Right renal pelvis (tissue), 4 donors: ENCODE measurements at places on chromosomes 12 and 14. TPM values are rescaled to one million over a fixed set of nuclear protein-coding genes. Genes with fewer than 3 reads are reported as not detected.

DNA sequence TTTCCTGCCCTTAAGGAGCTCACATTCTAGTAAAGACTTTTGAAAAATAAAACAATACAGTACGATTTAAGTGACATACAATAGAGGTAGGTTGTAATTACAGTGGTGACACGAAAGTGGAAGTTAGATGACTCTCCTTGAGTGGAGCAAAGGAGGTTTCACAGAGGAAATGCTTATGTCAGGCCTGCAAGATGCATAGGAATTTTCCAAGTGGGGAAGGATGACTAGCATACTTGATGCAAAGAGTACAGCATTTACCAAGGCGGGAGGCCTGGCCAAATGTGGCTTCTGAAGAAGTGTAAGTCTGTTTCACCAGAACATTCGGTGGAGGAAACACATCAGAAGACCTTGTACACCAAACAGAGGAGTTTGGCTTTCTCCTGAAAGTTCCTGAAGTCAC is 55.2 kb downstream of the ERO1A start:
- DNase-seq, result no peak

The DERA gene
- 47.1 TPM for polyA plus RNA-seq

DNA sequence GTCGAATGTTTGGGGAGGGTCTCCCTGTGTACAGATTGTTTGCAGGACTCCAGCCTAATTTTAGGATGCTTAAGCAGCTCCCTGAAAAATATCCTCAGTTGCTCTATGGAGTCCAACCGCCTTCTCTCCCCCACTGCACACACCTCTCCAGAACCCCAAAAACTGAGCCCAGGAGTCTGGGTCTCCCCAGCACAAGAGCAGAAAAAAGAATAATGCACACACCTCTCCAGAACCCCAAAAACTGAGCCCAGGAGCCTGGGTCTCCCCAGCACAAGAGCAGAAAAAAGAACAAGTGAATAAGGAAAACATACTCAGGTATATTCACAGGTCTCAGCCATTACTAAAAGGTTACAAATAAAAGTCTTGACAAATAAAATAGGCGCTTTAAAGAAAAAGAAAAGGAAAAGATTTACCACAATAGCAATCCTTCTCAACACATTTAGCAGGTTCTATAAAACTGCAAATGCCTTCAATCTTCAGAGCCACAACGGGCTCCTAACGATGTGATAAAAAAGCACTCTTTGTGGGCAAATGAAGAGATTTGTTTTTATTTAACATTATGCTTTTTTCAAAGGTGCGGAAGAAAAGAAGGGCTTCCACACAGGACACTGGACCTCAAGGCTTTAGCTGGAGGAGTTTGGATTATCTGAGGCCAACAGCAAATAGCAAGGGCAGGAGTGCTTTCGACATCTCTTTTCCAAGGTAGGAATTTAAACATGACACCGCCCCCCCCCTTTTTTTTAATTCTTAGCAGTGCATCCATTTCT is 8.2 kb downstream of the BCL11B start:
- no peak for DNase-seq

GRCh38 chr14:22685467-22685866 is 41.3 kb upstream of the OR6J1 start:
- DNase-seq, result no peak

DNA sequence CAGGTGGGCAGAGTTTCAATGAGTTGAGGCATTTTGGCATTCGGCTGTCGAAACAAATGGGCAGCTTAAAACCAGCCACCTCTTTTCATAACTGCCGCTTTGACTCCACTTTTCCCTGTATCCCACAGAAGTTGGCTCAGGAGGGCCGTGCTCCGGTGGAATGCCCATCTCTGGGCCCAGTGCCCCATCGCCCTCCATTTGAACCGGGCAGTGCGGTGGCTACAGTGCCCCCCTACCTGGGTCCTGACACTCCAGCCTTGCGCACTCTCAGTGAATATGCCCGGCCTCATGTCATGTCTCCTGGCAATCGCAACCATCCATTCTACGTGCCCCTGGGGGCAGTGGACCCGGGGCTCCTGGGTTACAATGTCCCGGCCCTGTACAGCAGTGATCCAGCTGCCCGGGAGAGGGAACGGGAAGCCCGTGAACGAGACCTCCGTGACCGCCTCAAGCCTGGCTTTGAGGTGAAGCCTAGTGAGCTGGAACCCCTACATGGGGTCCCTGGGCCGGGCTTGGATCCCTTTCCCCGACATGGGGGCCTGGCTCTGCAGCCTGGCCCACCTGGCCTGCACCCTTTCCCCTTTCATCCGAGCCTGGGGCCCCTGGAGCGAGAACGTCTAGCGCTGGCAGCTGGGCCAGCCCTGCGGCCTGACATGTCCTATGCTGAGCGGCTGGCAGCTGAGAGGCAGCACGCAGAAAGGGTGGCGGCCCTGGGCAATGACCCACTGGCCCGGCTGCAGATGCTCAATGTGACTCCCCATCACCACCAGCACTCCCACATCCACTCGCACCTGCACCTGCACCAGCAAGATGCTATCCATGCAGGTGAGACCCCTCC is 5.0 kb upstream of the RNU7-1 start:
- no peak for DNase-seq

The RHOJ gene
- 22.1 TPM for polyA plus RNA-seq

The CHGA gene
- polyA plus RNA-seq, result not detected

DNA sequence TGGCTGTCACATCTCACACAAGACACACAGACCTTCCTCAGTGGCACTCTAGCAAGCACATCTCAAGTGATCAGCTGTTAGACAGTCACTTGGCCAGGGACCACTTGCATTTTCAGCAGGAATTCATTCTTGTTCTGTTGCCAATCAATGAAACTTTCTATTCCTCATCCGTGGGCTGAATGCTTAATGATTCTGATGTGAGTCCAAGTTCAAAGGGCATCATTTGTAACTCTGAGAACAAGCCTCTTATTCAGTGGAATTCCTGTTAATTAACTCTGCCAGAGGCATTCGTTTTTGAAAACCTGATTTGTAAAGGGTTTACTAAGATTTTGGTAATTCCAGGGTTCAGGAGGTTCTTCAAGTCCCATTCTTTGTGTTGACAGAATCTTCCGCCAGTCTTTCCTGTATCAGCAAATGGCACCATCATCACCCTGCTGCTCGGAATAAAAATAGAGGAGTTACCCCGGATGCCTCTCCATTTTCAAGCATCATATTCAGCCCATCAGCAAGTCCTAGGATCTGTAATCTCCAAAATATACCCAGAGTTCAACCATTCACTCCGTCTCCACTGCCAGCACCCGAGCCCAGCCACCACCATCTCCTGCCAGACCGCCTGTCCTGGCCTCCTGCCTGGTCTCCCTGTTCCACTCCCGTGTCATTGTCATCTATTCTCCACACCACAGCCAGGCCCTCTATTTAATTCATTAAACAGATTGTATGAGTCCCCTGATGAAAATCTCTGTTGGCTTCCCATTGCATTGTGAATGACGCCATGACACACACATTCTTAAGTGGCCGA is 473.4 kb downstream of the AACS start:
- no peak for DNase-seq

DNA sequence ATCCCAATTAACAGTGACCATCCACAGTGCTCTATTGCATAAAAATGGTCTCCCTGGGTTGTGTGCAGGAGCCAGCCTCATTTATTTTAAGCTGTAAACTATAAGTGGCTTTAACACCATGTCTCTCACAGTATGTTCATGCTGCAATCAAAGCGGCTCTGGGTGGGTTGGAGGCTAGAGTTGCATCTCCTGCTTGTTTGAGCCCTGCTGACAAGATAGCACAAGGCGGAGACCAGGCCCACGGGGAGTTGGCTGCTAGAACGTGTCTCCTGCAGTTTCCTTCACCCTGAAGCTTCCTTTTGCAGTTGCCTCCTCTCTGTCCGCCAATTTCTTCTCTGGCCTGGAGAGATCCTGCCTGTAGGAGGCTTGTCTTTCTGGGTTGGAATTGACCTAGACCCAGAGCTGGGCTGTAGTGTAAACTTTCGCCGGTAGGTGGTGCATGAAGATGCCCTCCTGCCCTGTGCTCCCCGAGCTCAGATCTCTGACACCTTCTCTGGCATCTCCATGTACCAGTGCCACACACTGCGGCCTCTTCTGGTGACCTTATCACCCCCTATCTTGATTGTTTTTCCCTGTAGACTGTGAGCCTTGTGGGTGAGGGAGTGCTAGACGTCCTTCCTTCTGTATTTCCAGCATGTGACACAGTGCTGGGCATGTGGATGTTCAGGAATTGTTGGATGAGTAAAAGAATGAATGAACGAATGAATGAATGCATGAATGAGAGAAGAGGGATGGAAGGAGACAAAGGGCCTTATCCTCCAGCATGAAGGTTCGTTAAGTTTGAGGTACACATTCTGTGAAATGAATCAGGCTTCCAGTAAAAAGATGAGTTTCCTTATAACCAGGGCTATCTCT is 10.4 kb downstream of the OTUB2 start:
- peak; percentile 38 for DNase-seq

- DNase-seq, result peak; percentile 74
Observed at GRCh38 chr14:72516936-72517700, 376.8 kb downstream of the DPF3 start.

DNA sequence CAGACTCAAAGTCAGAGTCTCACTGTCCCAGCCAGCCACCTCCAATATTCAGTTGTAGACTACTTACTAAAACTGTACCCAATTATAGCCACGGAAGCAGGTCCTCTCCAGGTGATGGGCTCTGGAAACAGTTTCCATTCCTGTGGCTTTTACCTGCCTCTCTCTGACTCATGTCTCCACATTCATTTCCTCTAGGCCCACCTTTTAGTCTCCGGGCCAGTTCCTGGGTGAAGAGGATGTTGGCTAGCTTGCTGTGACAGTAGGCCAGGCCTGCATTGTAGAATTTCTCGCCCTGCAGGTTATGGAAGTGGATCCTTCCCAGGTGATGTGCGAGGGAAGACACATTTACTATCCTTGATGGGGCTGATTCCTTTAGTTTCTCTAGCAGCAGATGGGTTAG is 5.6 kb downstream of the RDH11 start:
- no peak for DNase-seq

DNA sequence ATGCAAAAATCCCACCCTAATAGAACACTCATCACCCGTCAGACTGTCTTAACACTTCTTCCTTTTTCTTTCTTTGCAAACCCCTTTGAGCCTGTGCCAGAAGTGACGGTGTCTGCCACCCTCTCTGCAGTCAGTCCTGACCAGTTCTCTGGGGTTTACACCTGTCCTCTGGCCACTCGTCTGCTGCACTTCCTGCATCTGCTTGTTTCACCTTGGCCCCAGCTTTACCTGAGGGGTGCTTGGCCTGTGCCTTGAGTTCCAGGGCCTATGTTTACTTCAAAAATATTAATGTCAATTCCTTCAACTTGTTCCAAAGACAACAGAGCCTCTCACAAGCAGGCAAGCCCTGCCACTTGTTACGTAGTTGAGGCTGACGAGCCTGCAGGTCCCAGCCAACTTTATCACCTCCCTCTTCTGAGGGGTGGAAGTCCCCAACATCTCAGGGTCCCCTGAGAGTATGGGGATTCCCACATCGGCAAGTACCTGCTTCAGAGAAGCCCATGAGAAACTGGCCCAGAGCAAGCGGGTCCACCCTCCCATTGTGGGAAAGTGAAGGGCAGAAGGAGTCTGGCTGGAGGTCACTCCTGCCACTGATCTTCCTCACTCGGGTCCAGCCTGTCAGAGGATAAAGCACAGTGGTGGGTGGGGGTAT is 205.4 kb downstream of the DAD1 start:
- no peak for DNase-seq

The GUCY2C gene
- polyA plus RNA-seq, result 0.58 TPM

DNA sequence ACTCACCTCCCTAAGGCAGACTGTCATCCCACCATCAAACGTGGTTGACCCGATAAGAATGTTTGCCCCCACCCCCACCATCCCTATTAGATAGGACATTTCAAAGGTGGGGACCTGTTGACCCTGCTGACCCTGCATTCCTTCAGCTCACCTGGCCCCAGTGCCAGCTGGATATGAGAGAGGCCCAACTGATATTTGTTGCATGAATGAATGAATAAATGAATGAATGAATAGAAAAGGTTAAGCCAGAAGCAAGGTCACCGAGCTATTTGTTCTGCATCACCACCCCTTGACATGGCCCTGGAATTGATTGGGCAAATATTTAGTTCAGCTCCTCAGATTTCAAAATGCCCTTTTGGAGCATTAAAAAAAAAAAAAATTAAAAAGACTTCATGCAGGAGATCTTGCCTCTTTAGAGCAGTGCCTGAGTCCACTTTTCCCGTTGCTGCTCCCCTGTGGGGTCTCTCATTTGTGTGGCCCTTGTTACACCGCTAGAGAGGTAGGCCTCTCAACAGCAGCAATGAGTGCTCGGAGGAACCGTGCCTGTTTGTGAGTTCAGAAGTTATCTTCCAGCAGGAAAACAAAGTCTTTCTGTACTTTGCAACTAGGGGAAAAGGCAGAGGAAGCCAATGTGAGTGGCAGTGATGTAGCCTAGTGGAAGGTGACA is 8.5 kb upstream of the SERPINA5 start:
- DNase-seq, result no peak

DNA sequence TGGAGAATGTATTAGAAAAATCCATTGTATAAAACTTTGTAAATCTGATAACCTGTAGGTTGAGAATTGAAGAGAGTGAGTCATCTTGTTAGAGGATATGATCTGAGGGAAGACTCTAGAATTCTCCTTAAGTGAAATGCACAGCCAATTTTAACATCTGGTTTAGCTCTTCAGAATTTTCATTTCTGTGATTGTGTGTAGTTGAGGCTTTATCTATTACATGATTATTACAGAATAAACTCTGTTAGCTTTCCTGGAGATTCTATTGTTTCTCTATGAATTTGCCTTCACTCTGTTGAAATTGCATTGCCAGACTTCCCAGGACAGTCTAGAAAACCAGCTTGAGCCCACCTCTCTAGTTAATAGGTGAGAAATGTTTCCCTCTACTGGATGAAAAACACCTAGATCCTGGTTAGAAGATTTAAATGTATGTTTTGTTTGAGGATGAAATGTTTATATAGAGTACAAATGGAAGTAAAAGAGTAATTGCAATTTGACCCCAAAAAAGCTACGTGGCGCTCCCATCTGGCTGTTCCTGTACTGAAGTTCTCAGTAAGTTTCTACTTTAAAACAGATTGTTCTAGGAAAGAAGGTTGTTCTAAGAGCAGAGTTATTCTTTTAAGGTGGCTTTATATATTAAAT is 2.9 kb downstream of the NUDT4 start:
- DNase-seq, result no peak
